ENCODE measurements at places on chromosomes 13 and 19.

DNA sequence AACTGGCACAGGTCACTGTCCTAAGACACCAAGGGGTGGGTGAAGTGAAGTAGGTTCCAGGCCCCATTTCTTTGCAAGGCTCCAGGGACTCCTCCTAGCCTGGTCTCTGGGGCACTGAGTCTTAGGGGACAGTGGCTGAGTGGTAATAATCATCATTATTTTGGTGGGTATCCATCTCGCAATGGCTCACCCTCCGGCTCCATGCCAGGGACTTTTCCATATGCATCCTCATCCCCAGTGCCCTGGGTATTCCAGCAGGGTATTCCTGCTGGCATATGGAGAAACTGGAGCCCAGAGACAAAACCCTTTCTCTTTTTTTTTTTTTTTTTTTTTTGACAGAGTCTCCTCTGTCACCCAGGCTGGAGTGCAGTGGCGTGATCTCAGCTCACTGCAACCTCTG, 2.5 kb downstream of the PDE4A start:
- DNase-seq: no peak

GRCh38 chr19:11446652-11447301, 11.3 kb downstream of the PRKCSH start:
- DNase-seq: peak; percentile 39

DNA sequence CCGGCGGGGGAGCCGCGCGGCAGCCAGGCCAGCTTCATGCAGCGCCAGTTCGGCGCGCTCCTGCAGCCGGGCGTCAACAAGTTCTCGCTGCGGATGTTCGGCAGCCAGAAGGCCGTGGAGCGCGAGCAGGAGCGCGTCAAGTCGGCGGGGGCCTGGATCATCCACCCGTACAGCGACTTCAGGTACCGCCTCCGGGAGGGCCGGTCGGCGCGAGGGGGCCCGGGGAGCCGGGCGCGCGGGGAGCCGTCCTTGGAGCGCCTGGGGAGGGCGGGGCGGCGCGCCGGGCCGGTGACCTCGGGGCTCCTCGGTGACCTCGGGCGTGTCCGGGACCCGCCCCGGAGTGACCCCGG, 690 bp downstream of the HCN2 start:
- DNase-seq: no peak

DNA sequence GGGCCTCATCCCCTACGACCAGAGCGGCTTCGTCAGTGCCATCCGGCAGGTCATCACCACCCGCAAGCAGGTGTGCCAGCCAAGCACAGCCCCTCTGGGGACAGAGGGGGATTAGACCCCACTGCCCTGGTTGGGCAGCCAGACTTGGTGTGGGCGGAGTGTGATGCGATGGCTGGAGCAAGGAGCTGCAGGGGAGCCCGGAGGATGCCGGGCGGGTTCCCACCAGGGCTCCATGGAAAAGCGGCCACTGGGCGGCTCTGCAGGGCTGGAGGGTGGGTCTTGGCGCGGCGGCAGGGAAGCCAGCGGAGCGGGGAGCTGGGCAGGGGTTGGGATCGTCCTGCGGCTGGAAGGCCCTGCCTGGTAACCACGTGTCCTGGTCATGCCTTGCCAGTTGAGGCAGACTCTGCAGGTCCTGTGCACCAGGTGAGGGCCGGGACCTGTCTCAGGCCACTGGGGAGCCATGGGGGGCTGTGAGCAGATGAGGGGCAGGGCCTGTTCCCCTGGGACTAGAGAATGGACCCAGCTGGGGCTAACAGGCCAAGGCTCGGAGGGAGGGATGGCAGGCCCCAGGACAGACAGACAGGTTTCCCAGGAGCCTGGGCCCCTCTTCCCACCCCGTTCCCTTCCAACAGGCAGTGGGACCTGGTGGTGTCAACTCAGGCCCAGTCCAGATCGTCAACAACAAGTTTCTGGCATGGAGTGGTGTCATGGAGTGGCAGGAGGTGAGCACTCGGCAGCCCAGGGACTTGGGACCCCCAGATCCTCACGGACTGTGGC, 6.3 kb downstream of the PTOV1 start:
- DNase-seq: no peak

GRCh38 chr13:22862478-22862877, 318.3 kb upstream of the SGCG start:
- DNase-seq: no peak

- DNase-seq: no peak
Observed at GRCh38 chr13:40595693-40596092, 70.7 kb downstream of the FOXO1 start.

GRCh38 chr19:17292301-17293074, 10.7 kb downstream of the ABHD8 start:
- DNase-seq: peak; percentile 93

GRCh38 chr13:112443995-112444311, 67.8 kb downstream of the SPACA7 start:
- peak; percentile 81 for DNase-seq

DNA sequence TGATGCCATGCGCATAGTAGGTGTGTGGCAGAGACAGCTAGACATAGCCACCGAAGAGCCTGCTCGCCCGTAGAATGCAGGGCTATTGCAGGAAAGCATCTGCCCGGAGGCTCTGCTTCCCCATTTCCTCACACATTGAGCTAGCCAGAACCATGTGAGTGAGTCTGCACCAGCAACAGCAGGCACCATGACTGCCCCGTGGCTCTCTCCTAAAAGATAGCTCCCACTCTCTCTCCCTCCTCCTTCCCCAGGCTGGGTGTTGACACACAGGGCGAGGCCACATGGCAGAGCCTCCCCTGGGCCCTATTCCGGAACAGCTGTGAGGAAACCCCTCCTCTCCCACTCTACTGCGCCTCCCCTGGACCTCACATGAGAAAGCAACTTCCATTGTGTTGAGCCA, 52.3 kb upstream of the ATP12A start:
- DNase-seq: no peak

DNA sequence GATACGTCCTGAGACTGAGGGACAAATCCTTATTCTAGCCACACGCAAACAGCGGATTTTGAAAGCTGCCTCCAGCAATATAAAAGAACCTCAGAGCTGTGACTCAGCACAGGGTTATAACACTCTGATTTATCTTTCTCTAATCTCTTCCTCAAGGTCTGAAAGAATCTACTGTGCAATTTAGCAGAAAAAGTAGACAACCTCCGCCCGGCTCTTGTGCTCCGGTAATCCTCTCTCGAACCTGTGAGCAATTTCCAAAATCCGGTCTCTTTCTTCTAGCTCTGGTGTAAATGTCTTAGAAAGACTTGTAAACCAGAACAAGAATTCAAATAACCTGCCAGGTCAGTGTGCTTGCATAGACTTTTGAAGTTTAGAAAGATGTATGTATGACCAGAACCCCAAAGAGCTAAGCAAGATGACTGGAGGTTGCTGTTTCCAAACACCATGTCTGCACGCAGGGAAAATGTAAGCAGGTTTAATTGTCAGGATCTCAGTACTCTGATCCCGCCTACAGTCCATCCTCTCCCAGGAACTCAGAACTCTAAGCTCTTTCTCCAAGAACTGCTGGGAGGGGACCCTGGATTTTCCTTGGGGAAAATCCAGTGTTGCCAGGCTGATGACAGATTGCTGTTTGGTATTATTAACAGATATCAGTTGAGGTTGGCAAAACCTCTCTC, 338.1 kb downstream of the RFC3 start:
- DNase-seq: no peak

DNA sequence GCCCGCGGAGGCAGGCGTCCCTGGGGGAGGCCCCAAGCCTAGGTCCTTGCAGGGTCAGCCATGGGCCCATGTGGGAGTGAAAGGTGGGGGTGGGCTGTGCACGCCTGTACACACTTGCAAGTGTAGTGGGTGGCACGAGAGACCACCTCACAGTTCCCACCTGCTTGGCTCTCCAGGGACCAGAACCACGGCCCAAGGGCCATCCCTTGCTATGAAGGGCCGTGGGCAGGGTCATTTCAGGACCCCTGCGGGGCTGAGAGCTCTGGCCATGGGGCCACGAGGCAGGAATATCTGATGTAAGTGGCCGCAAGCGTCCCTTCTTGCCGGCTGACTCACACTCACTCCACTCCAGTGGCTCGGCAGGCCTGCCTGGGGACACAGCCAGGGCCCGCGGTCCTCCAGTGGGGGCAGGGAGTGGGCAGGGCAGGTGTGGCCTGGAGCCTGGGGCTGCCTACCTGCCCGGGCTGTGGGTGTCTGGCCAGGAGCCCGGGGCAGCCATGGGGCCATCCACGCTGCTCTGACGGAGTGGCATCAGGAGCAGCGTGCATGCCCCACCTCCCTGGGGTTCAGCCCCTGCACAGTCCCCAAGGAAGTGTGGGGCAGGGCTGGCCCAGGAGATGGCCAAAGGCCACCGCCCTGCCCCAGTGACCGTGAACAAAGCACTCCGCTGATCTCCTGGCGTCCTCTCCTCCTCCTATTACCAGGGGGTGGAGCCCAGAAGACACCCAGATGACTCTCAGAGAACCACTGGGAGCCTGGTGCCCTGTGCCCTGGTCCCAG, 8.6 kb upstream of the MKNK2 start:
- DNase-seq: no peak

- DNase-seq: peak; percentile 46
Observed at GRCh38 chr19:10111405-10111811, at the start of gene P2RY11. TSS of gene P2RY11 (plus strand) at chr19:10111693. CDS start at chr19:10111722, 29 bp downstream.

GRCh38 chr19:13150931-13151604, 857 bp downstream of the IER2 start:
- DNase-seq: peak; percentile 76

DNA sequence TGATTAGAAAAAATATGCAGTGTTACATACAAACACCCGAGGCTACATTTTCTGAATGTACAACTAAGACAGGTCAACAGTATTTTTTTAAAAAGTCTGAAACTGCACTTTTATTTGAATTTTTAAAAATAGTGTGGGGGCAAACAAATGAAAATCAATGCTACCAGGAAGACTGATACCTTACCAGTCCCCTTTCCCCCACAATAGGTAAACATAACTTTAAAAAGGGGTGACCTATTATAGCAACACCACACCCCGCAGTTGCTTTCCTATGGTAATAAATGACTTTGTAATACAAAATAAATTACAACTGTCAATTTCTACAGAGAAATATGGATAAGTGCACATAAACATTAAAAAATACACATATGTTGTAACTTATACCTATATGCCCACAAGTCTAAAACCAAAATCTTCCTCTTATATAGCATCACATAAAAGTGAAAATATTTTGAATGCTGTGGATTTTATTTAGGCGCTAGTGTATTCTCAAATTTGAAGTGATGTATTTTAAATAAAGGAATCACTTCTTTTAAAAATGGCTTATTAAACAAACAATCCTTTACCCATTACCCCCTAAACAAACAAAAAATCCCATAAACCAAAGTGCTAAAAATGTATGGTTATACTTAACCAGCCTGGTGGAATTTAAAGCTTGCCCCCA, 63.1 kb downstream of the KCNRG start:
- no peak for DNase-seq

DNA sequence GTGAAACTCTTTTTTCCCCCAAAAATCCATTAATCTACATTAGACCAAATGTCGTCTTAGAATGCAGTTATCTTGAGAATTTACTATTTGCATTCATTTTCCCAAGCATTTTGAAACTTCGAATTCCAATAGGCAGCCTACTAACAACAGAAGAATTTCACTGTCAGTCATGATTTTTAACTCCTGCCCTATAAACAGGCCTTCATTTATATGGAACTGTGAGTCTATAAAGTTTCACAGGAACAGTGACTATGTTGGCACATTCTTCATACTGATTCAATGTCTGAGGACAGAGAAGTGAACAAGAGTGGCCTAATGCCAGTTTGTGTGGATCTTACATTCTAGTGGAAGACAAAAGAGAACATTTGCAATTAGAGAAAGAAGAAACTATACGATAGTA, 198.0 kb downstream of the PCDH17 start:
- DNase-seq: no peak

GRCh38 chr19:7877249-7877836, 3.2 kb upstream of the PRR36 start:
- DNase-seq: no peak

DNA sequence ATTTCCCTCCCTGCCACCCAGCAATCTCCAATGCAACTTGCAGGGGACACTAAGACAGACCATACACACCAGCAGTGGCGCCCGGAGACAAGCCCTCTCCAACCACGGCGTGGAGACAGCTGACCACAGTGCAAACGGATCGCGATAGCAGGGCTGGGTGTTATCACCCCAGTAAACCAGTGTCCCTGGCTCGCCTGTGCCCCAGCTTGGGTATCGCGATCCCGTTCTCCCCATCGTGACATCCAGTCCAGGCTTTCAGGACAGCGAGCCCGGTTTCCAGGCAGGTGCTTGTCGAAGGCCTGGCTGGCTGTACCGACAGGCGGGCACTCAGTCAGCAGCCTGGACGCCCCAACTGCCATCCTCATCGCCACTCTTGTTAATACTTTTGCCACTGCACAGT, 20.7 kb upstream of the NANOS2 start:
- no peak for DNase-seq

DNA sequence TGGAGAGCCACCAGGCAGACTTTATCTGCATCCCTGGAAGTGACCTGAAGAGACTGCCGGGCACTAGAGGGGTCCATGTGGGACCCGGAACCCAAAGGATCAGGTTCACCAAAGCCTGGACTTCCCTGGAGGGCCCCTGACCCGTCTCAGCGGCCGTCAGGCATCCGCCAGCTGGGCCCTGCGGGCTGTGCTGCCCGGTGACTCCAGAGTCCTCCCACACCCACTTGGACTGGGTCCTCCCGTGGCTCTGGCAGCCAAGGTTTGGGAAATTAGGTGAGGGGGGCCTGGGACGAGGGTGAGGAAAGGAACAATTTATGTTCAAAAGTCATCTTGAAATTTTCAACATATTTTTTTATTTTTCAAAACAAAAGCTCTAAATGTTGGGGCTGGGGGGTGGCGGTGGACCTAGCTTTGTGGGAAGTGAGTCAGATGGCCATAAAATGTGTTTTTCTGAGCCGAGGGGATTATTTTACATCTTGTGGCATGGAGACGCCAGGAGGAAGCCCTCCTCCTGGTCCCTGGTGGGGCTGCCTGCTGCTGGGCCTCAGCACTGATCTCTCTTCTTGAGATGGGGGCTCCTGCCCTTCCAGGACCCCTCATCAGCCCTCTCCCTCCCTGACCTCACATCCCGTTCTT, 20.2 kb downstream of the CEBPA start:
- DNase-seq: no peak

GRCh38 chr19:35828692-35829301, 16.2 kb upstream of the PRODH2 start:
- no peak for DNase-seq

GRCh38 chr19:47512183-47512947, 2.5 kb downstream of the NAPA start:
- DNase-seq: no peak

DNA sequence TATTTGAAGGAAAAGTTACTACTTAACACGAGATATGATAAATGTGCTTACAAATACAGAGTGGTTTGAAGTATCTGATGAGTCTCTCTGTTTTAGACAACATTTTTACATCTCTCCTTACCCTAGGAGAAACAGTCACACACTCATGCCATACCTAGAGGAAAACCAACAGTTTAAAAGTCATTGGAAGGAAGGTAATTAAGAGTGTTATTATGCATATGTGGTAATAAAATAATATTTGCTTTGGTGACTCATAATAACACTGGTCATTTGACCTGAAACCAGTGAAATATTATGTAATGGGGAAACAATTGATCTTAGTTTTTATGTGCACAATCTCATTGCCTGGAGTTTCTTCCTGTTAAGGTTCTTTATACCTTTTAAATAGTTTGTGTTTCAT, 136.9 kb upstream of the SOX21 start:
- DNase-seq: no peak
